ENCODE measurements at places on chromosomes 2 and 18.

- no peak for DNase-seq
Measured at GRCh38 chr2:80303006-80303908, 1.3 kb downstream of the LRRTM1 start.

- DNase-seq: no peak
Measured at GRCh38 chr2:16763493-16763899, 97.9 kb upstream of the CYRIA start.

DNA sequence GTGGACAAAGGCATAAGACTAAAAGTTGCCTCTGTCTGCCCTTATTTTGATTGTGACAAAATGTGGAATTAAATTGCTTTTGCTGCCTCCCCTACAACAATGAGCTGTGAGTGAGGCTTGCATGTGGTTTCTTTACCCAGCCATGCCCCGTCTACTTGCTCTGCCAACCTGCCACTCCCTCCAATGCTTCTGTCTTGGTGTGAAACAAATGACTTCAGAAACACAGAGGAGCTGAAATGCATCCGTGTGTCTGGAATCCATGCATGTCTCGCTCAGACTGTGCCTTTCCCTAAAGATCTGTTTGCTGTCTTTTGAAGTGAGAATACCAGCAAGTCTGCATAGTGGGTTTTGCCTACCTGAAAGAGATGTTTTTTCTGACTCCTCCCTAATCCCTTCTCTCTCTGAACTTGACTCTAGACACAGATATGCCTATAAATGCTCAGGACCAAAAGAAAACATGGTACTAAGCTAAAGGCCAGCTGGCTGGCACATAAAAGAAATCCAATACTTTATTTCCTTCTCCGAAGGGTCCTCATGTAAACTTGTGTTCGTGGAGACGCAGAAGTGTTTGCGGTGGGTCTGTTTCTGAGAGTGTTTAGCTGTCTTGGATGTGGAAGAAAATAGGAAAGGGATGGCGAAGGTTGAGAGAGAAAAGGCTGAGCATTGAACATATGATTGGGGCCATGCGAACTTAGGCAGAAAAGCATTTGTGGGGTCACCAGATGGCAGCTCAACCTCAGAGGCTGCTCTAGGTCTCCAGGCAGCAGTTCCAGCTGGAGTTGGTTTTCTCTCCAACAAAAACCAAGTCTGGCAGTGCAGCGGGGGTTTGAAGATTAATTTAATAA is 120.5 kb downstream of the CCBE1 start:
- DNase-seq: no peak

- no peak for DNase-seq
Measured at GRCh38 chr2:238495422-238495821, 68.7 kb downstream of the ASB1 start.

GRCh38 chr18:48445540-48445939 is 36.4 kb upstream of the ZBTB7C start:
- peak; percentile 58 for DNase-seq

GRCh38 chr2:223991611-223992010 is 34.3 kb downstream of the MRPL44 start:
- no peak for DNase-seq

- no peak for DNase-seq
Measured at GRCh38 chr18:75307530-75307929, 96.9 kb downstream of the TSHZ1 start.

GRCh38 chr2:102619414-102620319 is at the start of gene SLC9A2:
SLC9A2 (plus strand) TSS chr2:102619553; CDS start chr2:102619849, 296 bp downstream.
- peak; percentile 3 for DNase-seq

DNA sequence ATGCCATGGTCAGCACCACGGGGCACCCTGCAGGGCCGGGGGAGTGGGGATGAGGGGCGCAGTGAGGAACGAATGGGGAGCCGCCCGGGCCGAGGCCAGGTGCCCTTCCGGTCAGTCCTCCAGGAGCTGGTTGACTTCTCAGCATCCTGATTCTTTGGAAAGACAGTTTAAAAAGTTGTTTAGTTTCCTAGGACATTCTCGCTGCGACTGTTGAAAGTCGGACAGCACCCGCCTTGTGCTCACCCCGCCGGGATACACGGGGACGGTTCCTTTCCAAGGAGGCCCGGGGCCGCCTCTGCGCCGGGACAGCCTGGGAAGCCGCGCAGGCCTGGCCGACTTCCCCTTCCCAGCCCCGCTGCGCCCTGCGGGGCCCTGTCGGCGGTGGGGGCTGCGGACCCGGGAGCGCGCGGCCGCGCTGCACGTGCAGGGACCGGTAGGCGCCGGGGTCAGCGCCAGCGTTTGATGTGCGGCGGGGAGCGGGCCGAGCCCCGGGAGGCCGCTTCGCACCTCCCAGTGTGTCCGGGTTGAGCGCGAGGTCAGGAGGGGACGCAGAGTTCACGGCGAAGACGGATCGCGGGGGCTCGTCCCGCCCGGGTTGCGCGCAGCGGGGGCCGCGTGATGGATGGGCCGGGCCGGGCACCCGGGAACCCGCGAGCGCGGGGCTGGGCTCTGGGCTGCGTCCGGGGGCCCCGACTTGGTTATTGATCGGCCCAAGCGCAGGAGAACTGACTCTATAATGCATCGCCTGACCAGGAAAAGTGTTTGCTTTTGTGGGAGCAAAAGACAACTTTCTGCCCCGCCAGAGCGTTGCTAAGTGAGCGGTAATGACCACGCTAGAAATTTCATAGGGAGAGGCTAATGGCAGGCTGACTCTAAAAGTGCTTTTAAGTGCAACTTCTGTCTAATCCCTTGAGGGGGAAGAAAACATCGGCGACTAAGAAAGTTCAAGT is 28.0 kb upstream of the SMIM21 start:
- no peak for DNase-seq

GRCh38 chr18:23259701-23260681 is 124.7 kb downstream of the CABLES1 start:
- no peak for DNase-seq

DNA sequence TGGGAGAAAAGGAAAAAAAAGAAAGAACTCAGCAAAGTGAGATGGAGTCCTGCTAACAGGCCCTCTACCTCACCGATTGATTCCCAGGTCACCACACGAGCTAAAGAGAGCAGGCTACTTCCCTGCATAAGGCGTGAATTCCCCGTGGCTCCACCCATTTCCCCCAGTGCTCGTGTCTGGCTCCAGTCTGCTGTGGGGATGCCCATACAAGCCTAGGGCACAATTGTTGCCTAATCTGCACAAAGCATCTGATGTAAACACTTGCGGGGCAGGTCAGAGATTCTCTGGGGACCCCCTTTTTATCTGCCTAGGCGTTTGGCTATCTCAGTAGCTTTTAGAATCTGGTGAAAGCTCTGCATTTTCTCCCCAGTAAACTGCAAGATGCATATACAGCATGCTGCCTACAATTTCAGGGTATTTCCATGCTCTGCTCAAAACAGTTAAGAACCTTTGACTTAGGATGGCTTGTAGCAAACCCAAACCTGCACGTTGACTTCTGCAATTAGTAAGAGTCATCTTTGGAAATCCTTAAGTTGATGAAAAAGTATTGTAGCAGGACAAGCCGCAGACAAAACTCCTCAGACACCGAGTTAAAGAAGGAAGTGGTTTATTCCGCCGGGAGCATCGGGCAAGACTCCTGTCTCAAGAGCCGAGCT is 34.8 kb downstream of the MYO3B start:
- DNase-seq: no peak

- no peak for DNase-seq
Measured at GRCh38 chr2:189164746-189165145, 14.8 kb downstream of the COL5A2 start.

DNA sequence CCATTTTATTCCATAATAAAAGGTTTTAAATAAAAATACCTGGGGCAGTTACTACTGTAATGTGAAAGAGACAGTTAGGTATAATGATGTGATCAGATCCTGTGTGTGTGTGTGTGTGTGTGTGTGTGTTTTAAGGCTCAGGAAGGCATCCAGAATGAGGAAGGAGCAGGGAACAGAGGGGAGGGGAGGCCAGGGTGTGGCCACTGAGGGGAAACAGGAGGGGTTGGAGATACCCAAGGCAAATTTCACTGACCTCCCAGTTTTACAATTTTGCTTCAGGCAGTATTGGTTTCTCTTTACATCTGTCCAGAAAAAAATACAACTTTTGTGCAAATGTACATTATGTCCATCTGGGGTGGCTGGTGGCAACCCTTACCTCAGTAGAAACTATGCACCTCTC is 163.5 kb upstream of the FBXO11 start:
- no peak for DNase-seq

DNA sequence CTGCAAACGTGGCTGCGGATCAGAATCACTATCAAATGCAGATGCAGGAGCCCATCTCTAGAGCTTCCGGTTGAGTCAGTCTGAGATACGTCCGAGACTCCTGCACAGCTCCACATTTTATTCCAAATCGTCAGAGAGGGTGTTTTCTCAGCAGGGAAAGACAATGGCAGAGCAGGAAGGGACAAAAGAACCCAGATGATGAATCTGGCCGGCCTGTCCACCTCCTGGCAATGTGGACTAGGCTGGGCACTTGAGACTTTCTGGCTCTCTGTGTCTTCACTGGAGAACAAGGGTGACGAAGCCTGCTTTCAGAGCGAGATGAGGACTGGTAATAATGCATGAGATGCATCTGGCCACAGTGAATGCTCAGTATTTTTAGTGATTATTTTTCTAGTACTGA is 255.9 kb upstream of the MYT1L start:
- no peak for DNase-seq

DNA sequence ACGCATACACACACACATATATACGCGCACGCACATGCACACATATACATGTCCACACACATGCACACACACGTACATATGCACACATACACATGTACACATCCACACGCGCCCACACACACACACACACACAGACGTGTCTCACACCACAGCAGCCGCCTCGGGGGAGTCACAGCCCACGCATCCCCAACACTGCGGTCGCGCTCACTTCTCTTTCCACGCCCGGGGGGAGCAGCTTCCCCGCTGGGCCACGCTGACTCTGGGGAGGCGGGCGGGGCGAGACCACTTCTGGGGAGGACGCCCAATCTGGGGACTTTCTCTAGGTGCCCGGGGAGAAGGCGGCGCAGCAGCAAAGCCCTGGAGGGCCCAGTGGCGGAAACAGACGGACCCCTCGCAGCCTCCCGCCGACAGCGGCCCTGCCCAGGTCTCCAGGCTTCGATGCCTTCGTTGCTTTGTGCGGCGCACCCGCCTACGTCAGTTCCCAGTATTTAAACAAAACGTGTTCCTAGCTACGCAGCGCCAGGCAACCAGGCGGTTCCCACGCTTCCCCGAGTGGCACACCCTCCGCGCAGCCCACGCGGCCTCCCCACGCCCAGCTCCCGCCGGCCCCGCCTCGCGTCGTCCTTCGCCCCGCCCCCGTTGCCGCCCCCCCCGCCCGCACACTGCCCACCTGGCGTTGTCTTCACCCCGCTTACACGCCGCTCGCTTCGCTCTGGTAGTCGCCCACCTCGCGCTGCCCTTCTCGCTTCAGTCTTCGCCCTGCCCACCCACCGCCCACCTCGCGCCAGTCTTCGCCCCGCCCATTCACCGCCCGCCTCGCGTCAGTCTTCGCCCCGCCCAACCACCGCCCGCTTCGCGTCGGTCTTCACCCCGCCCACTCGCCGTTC is 810 bp upstream of the RBFA start:
- DNase-seq: peak; percentile 57

GRCh38 chr2:106316915-106317314 is 122.8 kb upstream of the UXS1 start:
- DNase-seq: no peak

GRCh38 chr2:169978402-169979017 is 151.3 kb downstream of the UBR3 start:
- DNase-seq: no peak

GRCh38 chr2:235217846-235218245 is 266.0 kb downstream of the SH3BP4 start:
- DNase-seq: no peak

DNA sequence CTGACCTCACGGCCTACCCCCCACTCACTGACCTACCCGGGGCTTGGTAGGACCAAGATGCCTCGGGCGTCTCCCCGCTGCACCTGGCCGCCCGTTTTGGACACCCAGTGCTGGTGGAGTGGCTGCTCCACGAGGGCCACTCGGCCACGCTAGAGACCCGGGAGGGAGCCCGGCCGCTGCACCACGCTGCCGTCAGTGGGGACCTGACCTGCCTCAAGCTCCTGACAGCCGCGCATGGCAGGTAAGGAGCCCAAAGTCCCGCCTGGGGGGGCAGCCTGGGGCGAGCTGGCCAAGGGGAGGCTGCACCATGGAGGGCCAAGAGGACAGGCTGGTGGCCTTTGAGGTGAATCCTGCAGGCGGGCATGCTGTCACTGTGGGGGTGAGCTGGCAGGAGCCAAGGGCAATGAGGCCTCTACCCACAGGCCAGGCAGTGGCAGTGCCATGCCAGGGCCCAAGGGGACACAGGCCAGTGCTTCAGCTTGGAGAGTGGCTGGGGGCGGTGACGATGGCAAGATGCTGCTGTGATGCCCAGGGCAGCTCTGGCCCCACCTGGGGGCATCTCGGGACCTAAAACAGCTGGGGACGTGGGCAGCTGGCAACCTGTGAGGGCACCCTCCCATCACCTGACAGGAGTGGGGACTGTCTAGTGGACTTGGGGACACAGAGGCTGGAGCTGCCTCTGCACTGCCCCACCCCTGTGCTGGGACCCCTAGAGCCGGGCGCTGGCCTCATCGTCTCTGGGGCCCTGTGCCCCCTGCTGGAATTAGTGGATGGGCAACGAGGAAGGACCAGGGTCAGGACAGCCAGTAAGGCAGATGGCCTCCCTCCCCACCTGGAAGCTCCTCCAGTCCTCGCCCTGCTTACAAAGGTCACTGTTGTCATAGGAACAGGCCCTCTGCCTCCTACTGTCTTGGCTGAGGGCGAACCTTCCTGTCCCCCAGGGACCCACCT is 2.0 kb downstream of the ESPNL start:
- no peak for DNase-seq

DNA sequence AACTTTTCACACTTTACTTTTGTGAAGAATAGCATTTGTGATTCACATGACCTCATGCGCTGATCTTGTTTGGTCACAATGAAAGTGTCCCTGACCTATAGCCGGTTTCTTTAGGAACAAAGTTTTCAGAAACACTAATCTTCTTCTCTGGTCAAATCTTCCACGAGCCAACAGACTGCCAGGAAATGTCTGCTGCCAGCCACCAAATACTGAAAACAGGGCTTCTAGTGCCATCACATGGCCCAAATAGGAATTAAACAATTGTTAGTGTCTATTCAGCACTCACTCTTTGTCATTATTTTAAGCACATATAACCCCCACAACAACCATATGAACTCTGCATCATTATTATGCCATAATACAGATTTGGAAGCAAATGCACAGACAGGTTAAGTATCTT is 286.5 kb upstream of the SYT4 start:
- no peak for DNase-seq

GRCh38 chr18:79420033-79420745 is 24.5 kb downstream of the NFATC1 start:
- no peak for DNase-seq

GRCh38 chr2:9140645-9141044 is 66.0 kb upstream of the ASAP2 start:
- DNase-seq: no peak

GRCh38 chr2:9769171-9770005 is 73.9 kb upstream of the TAF1B start:
- no peak for DNase-seq

- DNase-seq: no peak
Measured at GRCh38 chr2:72572501-72572900, 253.3 kb downstream of the EXOC6B start.

GRCh38 chr2:819601-820000 is 131.0 kb upstream of the SNTG2 start:
- DNase-seq: no peak
